ENCODE measurements at places on chromosomes 11 and 22.

DNA sequence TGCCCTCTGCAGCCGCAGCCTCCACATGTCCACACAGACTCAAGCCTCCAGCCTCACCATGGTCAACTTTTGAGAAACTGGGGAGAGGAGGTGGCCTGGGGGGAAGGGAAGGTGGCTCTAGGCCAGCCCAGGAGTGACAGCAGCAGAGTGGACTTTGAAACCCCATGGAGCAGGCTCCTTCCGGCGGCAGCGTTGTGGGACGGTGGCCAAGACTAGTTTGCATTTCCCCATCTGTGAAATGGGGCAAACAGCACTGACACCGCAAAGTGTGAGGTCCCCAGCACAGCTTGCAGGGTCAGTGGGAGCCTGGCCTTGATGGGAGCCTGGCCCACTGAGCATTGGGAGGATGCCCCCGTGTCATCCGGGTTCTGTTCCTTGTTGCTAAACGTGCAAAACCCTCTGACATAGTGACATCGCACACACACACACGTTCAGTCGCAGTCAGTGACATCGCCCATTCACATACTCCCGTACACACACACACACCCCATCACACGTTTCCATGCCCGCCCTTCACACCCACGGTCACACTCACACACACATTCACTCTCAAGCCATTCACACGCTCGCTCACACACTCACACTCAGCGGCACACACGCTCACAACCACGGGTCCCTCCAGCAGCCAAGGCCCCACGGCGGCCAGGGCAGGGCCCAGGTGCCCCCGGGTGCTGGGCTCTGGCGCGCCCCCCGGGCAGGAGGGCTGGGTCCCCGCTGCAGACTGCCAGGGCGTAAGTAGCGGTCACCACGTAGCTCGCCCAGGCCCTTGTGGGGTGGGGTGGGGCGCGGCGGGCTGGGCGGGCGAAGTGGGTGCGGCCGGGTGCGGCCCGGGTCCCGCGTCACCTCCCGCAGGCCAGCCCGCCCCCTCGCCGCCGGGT is 585 bp downstream of the CYB5R3 start:
- DNase-seq: no peak

GRCh38 chr22:31139866-31140716 is at the start of gene PLA2G3:
PLA2G3 (minus strand) TSS chr22:31140508; CDS start chr22:31140354, 154 bp downstream.
- peak; percentile 87 for DNase-seq

DNA sequence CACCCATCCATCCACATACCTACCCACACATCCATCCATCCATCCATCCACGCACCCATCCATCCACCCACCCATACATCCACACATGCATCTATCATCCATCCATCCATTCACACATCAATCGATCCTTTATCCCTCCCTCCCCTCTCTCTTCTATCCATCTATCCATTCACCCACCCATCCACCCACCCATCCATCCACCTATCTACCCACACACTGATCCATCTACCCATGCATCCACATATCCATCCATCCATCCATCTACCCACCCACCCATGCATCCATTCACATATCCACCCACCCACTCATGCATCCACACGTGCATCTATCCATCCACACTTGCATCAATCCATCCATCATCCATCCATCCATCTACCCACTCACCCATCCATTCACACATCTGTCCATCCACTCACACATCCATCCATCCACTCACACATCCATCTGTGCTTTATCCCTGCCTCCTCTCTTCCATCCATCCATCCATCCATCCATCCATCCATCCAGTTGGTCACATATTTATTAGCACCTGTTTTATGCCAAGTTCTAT is 366.1 kb downstream of the CTTN start:
- no peak for DNase-seq

GRCh38 chr22:30033901-30034300 is 46.4 kb upstream of the HORMAD2 start:
- DNase-seq: no peak

- DNase-seq: no peak
Measured at GRCh38 chr22:35346596-35347220, 34.2 kb upstream of the HMOX1 start.

DNA sequence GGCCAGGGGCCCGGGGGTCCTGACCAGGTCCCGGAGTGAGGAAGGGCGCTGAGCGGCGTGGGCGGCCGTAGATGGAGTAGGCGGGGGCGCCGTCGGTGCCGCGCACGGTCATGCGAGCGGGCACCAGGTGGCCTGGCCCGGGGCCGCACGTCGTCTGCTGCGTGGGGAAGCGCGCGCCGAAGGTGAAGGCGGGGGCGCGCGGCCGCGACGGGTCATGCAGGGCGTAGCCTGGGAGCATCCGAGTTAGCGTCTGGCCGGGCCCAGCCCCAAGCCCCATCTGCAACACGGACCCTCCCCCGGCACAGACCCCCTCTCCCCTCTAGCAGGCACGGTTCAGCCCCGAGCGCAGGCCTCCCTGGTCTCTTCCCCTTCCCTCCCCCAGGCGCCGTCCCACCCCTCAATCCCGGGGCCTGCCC is 1.7 kb upstream of the TYMP start:
- no peak for DNase-seq

GRCh38 chr11:72743321-72744221 is 8.6 kb downstream of the ARAP1 start:
- peak; percentile 18 for DNase-seq

GRCh38 chr11:6646918-6647679 is 8.5 kb downstream of the DCHS1 start:
- DNase-seq: no peak

- no peak for DNase-seq
Measured at GRCh38 chr11:10658621-10659338, 34.8 kb downstream of the IRAG1 start.

GRCh38 chr11:47928426-47928825 is 51.9 kb upstream of the PTPRJ start:
- DNase-seq: peak; percentile 24

- DNase-seq: no peak
Measured at GRCh38 chr11:78620159-78620558, 45.5 kb upstream of the NARS2 start.

DNA sequence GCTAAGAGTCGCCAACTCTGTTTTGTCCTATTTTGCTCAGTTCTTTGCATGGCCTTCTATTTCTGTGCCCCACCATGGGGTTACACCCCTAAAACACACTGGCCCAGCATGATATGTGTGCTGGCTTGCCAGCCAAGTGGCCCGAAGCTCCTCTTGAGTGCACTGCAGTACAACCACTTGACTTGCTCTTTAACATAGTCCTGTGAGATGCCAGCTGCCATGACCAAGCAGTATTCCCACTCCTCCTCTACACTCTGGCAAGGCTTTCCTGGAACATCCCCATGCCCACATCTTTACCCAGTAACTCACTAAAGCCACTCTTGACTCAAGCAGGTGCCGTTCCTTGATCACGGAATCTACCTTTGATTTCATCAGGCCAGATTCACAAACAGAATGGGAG is 102.9 kb upstream of the GAL start:
- peak; percentile 97 for DNase-seq

GRCh38 chr11:47667555-47667954 is 25.2 kb upstream of the MTCH2 start:
- no peak for DNase-seq

DNA sequence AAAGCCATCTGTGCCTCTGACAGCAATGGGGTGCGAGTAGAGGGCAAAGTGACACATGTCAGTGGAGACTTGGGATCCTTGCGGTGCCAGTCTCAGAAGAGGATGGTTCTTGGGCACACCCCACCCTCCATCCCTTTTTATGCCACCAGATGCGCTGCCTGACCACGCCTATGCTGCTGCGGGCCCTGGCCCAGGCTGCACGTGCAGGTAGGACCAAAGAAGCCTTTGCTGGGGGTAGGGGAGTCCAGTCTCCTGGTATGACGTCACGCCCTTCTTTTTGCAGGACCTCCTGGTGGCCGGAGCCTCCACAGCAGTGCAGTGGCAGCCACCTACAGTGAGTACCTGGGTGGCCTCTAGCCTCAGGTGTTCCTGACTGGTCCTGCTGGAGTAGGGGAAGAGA is 1.5 kb downstream of the NDUFS8 start:
- no peak for DNase-seq

DNA sequence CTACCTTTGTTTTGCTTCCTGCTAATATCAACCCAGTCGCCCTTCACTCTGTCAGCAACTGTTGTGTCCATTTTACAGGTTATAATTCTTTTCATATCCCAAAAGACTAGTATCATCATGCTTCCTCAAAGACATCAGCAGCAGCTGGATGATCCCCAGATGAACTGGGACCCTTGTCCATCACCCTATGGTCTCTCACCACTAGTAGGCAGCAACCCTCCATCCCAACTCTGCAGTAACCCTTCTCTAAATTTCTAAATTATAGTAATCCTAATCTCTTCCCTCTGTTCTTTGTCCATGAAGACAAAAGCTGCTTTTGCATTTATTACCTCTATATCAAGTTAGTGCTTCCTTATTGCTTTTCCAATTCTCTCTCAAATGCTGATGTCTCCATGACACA is 1025.8 kb downstream of the FAM181B start:
- no peak for DNase-seq

- DNase-seq: no peak
Measured at GRCh38 chr11:131611322-131611721, 240.9 kb downstream of the NTM start.

- DNase-seq: no peak
Measured at GRCh38 chr22:41780746-41781505, 19.6 kb upstream of the CCDC134 start.

DNA sequence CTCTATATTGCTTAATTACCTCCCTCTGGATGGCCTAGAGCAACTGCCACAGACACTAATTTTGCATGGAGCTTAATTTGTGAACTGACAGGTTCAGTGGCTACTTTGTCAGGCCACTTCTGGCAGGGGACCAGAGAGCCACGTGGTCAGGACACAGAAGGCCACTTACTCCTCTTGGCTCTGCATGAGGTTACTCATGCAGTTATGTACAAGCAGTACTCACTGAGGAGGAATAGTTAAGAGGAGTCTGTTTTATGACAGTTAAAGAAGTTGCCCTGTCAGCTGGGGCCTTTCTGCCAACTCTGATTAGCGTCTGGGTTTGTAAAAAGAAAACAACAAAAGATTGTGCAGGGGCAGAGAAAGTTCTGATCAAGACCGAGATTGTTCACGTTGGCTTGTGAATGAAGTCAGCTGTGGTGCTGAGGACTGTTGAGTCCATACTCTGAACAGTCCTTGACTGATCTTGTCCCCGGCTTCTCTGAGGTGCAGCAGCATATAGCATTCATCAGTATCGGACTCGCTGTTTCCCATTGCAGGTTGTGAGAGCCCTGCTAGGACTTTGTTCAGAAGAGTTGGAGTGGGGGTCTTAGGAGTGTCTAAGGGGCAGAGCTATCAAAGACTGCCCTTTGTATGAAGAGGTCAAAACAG is 41.4 kb downstream of the PPFIBP2 start:
- DNase-seq: no peak

- no peak for DNase-seq
Measured at GRCh38 chr22:44181912-44182587, 1.3 kb downstream of the PARVG start.

DNA sequence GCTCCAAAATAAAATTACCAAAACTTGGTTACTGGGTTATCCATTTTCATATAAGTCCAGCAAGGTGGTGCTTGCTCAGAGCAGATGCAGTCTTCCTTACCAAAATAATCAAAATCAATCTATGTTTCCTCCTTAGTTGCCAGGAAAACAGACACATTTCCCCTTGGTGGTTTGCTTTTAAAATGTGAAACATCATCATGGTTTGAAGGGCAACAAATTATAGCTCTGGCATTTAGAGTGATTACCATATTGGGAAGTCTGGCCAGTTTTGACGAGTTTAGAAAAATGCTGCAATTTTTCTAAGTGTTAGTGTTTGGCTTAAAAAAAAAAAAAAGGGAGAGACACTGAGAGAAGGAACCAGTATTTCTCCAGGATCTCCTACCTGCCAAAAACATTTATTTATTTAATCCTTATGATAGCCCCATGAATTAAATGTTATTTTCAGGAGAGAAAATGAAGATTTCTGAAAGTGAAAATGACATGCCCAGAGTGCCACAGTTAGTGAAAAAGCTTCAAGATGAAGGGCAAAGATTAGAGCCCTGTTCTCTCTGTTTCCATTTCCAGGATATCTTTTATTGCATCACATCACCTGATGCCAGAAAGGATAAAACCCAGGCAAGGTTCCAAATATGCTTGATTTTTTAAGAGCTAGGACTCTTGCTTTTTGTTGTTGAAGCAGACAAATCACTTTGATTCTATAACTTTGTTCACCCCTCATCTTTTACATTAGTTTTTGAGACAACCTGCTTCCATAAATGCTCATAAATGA is 29.6 kb upstream of the TBCEL start:
- DNase-seq: no peak

GRCh38 chr11:112817376-112817775 is 143.8 kb upstream of the NCAM1 start:
- no peak for DNase-seq

- no peak for DNase-seq
Measured at GRCh38 chr11:129768356-129768755, 47.3 kb upstream of the TMEM45B start.

DNA sequence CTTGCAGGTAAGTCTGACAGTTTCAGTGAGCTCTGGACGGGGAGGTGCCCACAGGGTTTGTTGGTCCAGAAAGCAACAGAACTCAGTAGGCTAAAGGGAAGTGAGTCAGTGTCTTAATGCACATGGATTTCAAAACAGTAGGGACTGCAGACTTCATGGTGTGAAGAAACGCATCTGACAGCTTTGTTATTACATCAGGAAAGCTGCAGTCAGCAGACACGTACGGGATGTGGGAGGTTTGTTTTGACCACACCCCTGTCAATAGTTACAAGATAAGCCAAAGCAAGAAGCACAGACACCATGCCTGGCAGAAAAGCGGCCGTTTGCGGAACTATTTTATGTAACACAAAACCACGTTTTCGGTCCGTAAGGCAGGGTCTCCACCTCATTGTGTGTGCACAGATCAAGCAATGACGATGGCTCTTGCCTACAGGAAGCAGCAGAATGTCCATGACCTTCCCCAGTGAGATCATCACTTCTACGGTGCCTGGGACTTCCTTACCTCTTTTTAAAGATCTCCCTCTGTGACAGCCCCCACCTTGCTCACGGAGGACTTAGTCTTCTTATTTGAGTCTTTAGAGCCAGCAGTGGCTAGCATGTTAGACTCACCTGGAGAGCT is 58.2 kb upstream of the FTH1 start:
- no peak for DNase-seq

DNA sequence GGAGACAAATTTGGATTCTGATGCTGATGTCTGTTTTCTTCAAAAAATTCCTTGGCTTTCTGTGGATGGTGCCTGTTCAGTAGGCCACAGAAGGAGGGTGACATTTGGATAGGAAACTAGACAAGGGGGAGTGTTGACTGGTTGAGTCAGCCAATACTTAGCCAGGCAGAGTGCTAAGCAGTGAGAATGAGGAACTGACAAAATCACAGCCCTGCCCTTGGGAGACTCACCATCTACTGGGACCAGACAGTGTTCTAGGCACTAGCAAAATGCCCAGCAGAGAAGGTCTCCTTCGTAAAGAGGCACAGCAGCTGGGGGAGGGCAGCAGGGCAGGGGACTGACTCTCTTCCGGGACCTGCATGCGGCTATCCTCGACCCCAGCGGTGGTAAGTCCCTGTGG is 190.2 kb downstream of the DSCAML1 start:
- no peak for DNase-seq
